ENCODE measurements at places on chromosomes 16 and 17.

DNA sequence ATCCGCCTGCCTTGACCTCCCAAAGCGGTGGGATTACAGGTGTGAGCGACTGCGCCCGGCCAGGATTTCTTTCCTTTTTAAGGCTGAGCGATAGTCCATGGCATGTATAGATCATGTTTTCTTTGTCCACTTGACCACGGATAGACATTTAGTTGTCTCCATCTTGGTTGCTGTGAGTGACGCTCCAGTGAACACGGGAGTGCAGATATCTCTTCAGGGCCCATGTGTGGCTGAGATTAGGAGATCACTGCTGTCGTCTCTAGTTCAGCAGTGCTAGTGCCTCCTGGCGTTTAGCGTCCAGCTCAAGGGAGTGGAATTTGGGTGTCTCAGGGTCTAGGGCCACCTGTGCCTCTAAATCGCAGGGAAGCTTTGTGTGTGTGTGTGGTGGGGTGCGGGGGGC, 41.5 kb downstream of the ABCC1 start:
- DNase-seq = no peak

DNA sequence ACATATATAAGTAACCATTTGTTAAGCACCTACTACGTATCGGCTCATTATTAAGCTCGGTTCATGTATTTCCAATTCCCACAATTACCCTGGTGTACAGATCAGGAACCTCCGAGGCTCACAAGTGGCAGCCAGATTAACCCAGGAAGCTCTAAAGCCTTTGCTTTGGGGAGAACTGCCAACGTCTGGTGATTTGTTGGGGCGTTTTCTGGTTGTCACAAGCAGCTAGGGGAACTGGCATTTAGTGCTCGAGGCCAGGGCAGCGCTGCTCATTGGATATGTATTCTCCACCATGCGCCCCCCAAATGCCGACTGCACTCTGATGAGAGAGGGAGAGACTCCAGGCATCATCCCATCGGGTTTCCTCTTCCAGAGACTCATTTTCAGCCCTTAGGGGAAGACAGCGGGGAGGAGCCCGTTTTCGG, 541 bp downstream of the ZNF18 start:
- no peak for DNase-seq

DNA sequence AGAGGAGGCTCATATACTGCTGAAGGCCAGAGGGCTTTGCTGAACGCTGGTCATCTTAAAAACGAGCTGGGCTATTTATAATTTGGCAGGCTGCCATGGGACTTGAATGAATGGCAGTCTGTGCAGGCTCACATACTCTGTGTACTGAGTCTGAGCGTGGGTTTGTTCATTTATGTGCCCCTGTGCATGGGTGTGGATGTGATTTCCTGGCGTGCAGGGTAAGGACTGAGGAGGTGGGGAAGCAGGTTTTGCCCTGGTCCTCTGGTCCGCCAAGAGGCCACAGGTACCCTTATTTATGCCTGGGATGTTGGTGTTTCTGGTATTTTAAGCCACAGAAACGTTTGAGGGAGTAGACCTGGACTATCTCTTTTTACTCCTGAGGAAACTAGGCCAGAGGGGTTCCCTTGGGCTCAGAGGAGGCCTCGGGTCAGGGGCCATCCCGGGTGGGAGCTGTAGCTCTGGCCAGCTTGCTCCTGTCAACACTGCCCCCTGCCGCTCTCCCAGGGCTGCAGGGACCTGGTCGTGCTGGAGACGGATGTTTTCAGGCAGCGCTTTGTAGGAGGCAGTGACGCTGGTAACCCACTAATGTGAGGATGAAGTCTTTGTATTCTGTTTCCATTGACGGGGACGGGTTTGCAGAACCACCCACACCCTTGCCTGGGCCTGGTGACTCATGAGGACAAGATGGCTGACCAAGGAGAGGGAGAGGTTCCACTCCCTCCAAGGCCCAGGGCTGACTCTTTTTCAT, 184.4 kb downstream of the MSI2 start:
- peak; percentile 38 for DNase-seq

DNA sequence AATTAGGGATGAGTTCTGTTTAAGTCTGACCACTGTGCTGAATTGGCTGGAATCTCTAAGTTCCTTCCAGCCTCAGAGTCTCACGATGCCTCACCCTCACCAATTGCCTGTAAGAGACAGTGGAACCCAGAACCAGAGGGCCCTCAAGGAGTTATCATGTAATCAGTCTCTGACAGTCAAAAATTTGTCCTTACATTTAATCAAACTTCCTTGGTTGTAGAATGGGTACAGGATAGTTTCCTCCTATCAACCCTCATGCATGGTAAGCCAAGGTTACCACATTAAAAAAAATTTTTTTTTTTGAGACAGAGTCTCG, 83.2 kb downstream of the CDK5R1 start:
- no peak for DNase-seq

GRCh38 chr17:48910370-48910769, 2.2 kb downstream of the UBE2Z start:
- DNase-seq = no peak

DNA sequence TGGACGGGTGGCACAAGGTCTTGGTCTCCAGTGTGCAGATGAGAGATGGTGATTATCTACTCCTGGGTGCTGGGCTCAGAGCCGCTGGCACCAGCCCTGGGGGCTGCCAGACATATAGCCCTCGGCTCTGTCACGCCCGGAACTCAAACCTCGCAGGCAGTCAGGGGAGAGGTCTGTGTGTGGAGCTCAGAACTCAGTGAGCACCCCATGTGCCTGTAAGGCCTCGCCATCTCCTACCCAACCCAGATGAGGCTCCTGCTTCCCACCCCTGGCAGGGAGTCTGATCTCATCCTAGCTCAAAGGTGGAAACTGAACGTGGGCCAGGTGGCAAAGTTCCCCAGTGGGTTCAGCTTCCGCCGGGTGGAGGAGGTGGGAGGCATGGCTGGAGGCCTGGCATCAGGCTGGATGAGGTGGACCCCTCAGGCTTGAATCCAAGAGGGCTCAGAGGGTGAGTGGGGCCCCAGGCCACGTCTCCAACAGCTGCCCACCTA, 22.6 kb upstream of the NPTX1 start:
- DNase-seq = no peak

DNA sequence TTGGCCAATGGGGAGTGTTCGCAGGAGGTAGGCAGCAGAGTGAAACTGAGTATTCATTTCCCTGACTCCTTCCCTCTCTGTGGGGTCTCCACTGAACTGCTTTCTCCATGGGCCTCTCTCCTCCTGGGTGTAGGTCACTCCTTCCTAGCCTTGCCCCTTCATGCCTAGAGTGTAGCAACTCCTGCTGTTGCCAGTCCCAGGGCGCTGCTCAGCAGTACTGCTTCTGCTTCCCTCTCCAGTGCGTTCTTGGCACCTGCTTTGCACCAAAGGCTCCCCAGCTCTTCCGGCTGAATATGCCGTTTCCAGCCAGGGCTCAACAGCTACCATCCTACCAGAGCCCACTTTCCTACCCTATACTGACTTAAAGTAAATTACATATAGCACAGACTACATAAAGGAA, 92.2 kb downstream of the MAF start:
- DNase-seq = no peak

DNA sequence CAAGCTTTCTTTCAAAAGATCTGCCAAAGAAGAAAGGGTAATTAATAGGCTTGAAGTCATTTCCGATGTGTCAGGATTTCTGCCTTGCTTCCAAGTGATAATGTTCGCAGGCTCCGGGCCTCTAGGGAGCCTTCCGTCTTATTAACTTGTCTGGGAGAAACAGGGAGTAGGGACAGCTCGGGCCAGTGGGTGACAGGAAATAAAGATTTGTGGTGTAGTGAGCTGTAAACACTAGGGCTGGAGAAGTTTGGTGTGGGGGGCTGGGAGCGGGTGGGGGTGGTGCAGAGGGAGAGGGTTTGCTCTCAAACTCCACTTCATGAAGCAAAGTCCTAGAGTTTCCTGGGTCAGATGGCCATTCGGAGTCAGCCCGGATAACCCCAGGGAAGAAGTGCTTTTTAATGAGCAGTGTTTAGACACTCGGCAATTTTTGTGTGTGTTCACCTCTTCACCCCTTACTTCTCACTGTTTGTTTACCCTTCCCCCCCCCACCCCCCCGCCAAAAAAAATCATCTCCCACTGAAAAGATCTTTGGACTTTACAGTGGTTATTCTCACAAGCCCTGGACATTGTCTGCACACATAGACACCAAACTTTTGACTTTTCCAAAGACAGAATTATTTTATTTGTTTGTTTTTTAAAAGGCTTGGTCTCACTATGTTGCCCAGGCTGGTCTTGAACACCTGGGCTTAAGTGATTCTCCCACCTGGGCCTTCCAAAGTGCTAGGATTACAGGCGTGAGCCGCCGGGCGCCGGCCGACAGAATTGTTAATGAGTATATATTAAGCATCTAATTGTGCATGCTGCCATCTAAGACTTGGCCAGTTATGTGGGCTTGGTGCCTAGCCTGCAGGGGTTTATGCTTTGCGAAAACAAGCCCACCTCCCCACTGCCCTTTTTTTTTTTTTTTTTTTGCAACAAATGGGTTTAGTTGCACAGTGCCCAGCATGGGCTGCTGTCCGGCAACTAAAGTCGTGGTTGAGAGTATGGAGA, 196.4 kb downstream of the CCDC182 start:
- no peak for DNase-seq

DNA sequence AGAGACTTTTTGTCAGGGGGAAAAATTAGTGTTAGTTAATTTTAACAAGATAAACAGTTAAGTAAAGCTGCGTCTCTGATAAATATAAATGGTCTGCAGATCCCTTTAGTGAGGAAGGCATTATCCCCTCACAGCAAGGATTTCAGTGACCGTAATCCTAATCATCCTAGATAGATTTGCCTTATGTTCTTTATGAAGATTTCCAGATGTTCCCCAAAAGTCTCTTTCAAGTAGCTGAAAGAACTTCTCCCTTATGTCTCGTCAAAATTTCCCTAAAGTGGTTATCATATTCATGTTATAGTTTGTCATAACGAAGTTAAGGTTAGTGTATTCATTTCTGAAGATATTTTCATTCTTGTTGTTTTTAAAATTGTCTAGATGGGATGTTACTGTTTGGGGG, 5.6 kb downstream of the MOSMO start:
- no peak for DNase-seq

DNA sequence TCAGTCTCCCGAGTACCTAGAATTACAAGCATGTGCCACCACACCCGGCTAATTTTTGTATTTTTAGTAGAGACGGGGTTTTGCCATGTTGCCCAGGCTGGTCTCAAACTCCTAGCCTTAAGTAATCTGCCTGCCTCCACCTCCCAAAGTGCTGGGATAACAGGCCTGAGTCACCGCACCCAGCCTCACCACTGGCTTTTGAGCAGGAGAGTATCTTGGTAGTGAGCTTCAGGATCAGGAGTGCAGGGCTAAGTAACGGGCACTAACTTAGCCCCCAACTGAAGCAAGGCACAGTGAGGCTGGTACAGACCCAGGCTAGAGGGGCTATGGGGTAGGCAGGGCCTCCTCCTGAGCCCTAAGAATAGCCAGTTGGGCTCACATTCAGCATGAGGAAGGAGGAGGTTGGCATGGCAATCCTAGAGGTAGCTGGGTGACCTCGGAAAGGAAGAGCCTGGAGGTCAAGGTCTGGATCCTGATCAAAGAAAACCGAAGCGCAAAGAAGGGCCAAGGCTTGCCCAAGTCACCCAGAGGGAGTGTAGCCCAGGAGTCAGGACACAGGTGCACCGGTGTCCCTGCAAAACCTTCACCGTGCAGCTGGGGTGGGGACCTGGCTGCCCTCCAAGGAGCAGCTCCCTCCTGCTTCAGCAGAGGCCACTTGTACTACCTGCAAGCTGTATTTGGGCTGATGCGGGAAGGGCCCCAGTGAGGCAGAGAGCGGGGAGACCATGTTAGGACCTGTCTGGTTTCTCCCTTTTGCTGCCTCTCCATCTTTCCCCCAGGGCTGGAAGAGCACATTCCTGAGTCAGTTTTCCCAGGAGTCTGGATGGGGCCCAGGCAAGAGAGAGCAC, 1.3 kb upstream of the ADGRG5 start:
- DNase-seq = no peak

DNA sequence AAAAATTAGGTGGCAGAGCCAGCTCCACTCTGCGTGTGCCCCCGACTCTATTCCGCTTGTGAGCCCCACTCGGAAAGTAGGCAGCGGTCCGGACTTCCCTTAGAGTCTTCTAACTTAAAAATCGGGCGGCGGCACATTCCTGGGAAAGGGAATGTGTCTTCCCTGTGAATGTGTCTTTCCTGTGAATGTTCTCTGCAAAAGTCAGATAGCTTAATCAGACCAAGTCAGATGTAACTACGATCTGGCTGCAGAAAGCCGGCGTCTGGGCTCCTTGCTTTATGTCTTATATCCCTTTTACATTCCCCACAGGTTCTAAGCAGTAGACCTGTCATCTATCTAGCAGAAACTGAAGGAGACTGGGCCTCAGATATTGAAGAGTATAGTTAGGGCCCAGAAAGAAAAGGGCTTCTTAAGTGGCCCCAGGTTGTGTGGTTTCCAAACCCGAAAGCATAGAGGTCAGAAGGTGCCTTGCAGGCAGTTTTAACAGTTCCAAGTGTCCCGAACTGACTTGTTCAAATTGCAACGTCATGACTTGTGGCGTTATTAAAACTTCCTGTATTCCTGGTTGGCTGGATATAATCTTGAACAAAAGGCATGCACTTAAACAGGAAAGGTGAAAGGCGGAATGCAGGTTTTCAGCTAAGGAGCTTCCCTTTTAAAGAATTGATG, 601 bp downstream of the PHKB start:
- no peak for DNase-seq

DNA sequence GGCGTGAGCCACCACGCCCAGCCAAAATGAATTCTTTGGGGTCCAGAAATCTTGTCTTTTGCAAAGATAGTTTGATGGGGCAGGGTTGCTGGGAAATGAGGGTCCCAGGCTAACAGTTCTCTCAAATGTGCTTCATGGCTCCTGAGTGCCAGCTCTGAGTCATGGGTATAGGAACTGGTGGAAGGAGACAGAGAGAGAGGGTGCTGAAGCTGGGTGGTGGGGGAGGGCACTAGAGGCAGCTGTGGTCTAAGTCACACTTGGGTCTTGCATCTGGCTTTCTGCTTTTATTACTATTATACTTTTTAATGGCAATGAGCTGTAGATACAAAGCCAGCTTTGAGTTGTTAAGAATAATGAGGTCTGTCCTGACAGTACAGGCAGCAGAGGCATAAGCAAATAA, 54.6 kb downstream of the PRKCA start:
- DNase-seq = no peak

- no peak for DNase-seq
These were observed 242.2 kb downstream of the SHISA9 start for GRCh38 chr16:13143551-13143950.

Data from stimulated activated CD8-positive, alpha-beta memory T cell treated with anti-CD3 and anti-CD28 coated beads, Interleukin-4, amount 100 ng/mL, for 4 hours (primary cell).